T-helper 22 cell (primary cell): ENCODE measurements at places on chromosomes 12 and 14.
A peak's percentile ranks its signal among the peaks of the same experiment; 100 is the strongest.

DNA sequence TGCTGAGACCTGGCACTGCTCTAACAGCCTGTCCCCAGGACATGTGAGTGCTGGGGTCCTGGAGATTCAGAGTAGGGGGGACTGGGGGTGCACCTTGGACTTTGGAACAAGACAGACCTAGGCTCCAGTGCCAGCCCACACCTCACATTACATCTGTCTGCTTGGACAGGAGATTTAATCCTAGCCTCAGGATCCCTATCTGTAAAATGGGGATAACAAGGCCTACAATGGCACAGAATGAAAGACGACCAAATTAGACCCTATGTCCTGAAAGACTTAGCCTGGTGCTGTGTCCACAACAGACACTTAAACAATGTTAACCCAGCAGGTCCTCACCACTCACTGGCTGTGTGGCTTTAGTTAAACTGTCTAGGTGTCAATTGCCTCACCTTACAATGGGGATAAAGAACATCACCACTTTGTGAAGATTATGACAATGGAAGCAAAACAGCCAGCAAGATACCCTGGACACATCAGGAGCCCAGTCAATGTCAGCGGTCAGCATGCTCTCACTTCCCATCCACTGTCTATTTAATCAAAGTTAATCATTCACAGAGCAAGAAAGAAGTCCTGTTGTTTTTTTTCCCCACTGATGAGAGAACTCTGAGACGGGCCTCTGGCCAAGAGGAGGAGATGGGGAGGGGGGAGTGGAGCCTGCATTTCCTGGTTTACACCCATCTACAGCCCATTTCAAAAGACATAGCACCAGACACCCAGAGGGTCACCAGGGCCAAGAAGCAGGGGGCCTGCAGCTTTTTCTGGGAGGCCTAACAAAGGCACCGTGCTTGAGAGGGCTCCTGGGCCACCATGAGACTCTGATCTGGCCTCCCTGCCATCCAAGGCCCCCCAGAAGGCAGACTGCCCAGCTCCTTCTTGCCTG is 40.6 kb downstream of the ACTN1 start:
- DNase-seq, result no peak

DNA sequence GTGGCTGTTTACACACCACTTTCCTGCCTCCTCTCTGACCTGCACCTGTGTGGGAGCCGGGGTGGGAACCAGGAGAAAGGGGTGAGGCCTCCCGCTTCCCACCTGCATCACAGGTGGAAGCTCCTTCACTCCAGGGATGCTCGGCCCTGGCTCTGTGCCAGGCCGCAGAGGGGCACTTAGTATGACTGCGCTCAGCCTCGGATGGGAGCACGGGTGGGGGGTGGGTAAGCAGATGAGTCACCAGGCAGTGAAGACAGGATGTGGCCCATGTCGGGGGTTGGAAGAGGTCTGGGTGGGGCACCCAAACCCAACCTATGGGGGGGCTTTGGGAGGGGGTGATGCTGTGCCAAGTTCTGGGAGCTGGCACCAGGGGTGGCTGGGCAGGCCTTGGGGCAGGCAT is 7.4 kb upstream of the CYP46A1 start:
- DNase-seq, result no peak

- no peak for DNase-seq
Measured at GRCh38 chr14:99150236-99150635, 121.8 kb downstream of the BCL11B start.

DNA sequence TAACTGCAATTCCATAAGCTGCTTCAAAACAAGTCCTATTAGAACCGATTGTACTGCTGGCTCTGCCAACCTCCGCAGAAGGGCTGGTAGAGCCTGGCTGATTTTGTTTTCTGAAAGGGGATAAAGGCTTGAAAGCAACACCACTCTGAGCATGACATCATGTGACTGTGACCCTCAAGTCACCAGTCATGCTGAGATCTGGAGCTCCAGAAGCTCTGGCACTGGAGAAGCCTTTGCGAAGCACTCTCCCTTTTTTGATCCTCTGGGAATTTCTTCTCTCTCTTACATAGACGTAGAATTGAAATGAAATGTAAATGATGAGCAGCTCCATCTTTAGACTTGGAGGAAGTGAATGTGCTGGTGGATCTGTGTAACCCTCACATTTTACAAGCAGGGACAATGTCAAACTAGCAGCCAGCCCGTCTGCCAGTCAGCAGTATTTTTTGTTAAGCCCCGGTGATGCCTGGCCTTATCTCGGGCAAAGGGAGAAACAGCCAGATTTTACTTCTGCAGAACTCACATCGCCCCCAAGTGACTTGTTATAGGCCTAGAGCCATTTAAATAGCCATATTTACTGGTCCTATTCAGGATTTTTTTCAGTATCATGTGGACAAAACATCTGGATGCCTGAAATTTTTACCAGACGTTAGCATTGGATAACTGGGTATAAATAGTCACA is 112.1 kb upstream of the NPAS3 start:
- no peak for DNase-seq

- no peak for DNase-seq
Measured at GRCh38 chr12:10968765-10969456, 17.8 kb downstream of the TAS2R50 start.

DNA sequence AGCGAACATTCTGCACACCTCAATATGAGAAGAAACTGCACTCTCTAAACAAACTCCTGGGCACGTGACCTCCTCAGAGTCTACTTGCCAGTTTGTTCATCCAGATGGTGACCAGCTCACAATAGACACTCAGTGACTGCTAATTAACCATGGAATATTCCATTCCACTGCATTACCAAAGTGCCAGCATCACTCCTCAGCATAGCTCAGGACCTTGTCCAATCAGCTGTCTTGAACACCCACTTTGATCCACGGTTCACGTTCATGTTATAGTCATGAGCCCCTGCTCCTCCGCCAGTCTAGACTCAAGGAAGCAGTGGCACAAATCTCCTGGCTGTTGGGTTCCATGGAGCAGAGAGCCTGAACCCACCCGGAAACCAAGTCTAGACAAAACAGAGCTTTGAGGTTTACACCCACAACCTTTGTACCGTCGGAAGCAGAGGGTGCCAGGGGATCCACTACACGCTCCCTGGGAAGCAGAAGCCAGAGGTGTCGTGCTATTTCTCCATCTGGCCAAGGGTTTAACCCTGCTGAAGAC is 285.3 kb downstream of the ZFP36L1 start:
- peak; percentile 42 for DNase-seq
